ENCODE measurements at places on chromosomes 6 and 20.

GRCh38 chr20:4369798-4370124 is 351.9 kb upstream of the PRND start:
- no peak for DNase-seq

DNA sequence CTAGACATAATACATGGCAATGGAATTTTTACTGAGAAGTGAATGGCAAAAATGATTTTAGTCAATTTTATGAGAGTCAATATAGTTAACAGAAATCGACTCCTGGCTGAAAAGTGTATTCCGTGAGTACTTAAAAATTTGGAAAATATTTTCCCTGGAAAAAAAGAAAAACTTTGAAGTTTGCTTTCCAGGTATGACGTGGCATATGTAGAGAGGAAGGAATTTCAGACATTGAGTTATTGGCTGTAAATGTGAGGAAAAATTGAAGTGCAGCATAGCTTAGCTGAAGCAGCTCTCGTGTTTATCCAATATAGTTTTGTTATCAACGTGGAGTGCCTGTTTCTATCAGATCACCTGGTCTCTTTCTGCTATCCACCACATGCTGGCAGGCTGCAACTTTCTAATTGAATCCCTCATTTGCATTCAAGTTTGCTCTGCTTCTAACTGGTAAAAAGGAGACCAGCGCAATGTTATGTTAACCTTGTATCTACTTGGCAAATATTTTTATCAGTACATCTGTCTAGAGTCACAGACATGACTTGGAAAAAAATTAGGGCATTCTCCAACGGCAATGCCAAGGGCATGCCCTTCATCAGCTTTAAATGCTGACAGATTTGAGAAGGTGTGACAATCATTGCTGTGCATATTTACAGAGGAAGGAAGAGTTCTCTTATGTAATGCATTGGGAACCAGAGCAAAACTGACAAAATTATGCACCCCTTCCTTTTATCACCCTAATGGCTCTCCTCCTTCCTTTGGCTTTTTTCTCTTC is 1102.8 kb upstream of the FLRT3 start:
- no peak for DNase-seq

DNA sequence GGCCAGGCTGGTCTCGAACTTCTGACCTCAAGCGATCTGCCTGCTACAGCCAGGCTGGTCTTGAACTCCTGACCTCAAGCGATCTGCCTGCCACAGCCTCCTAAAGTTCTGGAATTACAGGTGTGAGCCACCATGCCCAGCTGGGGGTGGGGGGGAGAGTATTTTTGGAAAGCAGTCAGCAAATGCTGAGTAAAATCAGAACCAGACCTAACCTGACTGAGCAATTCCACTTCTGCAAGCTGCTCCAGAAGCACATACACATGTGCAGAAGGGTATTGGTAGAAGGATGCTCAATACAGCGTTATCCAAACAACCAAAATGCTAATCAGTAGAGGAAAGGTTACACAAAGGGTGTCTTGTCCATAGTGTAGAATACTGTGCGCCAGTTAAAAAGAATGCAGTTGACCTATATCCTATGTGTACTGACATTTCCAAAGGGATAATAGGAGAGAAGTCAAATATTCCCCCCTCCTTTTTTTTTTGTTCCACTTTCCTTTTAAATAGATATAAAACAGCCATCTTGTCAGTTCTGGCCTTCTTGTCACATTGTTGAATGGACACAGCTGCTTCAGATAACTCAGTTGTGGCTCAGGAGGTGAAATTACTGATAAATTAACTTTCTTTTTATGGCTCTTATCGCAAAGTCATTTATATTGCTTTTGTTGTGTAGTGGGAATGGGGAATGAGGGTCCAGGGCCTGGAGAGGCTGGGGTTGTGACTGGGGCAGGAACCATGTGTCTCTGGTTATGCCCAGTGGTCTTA is 74.6 kb downstream of the DTD1 start:
- DNase-seq: no peak

DNA sequence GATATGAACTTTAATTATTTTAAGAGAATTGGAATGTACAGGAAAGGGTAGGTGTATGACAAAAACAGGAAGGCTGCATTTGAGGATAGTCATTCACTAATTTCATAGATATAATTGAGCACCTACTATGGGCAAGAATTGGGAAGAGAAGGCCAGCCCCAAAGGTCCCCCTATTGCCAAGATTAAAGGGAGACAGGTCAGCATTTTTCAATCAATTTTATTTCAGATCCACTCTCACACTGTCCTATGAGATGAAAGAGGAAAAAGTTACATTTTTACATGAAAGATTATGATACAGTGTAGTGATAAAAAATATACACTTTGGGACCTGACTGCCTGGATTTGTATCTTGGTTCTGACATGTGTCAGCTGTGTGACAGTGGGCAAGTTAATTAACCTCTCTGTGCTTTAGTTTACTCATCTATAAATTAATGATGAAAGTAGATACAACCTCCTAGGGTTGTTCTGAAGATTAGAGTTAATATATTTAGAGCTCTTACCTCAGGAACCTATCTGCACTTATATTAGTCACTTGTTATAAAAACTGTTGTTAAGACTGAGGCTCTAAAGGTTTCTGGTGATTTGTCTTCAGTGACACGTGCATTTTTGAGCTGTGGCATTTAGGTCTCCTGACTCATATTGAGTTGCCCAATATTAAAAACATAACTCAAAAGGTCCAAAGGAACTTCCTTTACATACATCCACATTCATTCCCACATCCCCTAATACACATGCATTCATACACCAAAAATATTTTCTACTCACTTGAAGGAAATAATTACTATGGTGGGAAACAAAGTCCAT is 45.7 kb downstream of the SCGN start:
- no peak for DNase-seq

GRCh38 chr6:27866357-27867050 is 45.7 kb downstream of the OR2B2 start:
- peak; percentile 24 for DNase-seq
